CD8-positive, alpha-beta memory T cell (primary cell): ENCODE measurements at places on chromosomes 6 and 20.

- no peak for DNase-seq
Observed at GRCh38 chr6:113403966-113404595, 453.1 kb upstream of the MARCKS start.

- DNase-seq, result no peak
Observed at GRCh38 chr20:10060226-10060625, 25.4 kb downstream of the ANKEF1 start.

DNA sequence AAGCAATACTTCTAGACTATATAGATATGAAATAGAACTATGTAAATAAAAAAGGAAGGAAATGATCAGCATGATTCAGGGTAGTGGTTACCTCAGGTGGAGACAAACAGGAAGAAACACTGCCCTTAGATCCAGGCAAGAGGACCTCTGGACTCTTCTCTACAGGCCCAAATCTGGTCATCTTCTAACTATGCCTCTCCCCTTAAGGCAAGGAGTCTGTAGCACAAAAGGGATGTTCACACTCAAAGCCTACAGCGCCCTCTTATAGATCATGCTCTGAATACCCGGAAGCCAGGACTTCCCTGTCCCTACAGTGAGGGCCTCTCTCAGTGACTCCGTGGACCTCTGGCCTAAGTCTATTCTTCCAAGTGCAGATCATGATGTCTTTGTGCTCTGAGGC is 30.4 kb upstream of the HIVEP2 start:
- DNase-seq, result no peak

- DNase-seq, result no peak
Observed at GRCh38 chr20:19942611-19943010, 74.6 kb upstream of the NAA20 start.

GRCh38 chr6:165753506-165753905 is 90.5 kb upstream of the PDE10A start:
- no peak for DNase-seq

GRCh38 chr6:17099401-17100059 is 2.3 kb upstream of the STMND1 start:
- no peak for DNase-seq

- DNase-seq, result no peak
Observed at GRCh38 chr6:30752157-30752927, 8.0 kb upstream of the IER3 start.

- peak; percentile 59 for DNase-seq
Observed at GRCh38 chr6:107820338-107821261, 3.5 kb downstream of the SCML4 start.
